Endothelial cell of umbilical vein (primary cell): ENCODE measurements at places on chromosomes 12 and 14. TPM values are rescaled to one million over a fixed set of nuclear protein-coding genes. Genes with fewer than 3 reads are reported as not detected.

GRCh38 chr14:23171222-23171975, 12.1 kb downstream of the SLC7A8 start:
- DNase-seq: no peak

DNA sequence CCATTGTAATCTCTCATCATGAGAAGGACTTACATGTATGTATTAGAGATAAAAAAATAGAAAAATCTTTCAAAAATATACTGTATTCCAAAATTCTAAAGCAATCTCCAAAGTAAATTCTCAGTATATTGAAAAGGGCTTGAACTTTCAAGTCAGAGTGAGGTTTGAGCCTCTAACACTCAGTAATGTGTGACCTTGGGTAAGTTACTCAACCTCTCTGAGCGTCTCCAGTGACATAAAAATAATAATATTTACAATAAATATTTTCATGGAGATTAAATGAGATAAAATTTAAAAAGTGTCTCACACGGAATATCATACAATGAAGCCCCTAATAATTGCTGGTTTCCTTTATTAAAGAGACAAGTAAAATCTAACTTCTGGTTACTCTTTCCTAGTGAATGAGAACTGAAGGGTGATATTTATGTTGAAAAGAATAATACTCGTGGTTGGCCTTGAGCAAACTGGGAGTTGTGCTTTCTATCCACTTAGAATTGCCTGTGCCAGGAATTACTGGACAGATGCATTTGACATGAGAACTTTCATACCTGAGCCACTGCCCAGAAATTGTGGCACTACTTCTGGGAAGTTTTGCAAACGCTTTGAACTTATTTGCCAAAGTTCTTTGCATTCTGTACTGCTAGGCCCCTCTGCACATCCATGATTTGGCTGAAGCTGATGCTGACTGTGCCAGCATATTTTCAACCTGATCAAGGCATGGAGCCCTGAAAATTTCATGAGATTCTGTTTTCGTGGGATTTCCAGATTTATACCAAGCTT, 933.7 kb downstream of the GALC start:
- no peak for DNase-seq

- DNase-seq: peak; percentile 87
Measured at GRCh38 chr12:91877022-91877421, 268.6 kb downstream of the BTG1 start.

Gene CCDC38
- not detected in 2 replicates for polyA plus RNA-seq

Gene ERBB3
- polyA plus RNA-seq: 0.08 and 1.5 TPM in 2 replicates

- DNase-seq: no peak
Measured at GRCh38 chr12:32587581-32588495, 91.3 kb upstream of the DNM1L start.

Gene HCAR3
- polyA plus RNA-seq: 0.05 and 0.06 TPM in 2 replicates

DNA sequence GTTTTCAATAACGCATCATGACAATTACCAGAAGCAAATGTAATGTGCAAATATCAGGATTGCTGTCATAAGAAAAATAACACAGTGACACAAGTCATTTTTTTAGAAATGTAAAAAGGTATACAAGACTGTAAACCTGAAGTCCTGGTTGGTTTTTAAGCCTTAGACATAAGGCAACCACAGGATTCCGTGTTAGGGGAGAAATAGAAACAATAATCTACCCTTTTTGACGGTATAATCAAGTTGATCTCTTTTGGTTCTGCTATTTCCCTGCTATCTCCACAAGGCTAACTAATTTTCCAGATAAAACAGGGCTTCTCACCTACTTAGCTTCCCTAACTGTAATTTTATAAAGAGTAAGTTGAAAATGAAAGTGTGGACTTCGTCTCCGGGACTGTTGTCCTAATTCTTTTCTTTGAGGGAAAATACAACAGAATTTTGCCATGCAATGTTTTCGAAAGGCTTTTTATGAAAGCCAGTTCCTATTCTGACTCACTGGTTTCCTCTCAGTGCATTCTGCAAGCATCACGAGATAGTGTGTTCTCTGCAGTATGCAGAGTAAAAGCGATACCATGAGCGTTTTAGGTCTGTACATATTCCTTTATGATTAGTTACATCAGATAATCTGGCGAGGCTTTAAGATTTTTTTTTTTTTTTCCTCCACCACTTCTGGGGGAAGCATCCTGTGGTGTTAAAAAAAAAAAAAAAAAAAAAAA, 10.6 kb downstream of the MYO1H start:
- DNase-seq: peak; percentile 47

Gene CNTN1
- polyA plus RNA-seq: 0.02 TPM in 1 of 2 replicates, not detected in the other

- peak; percentile 49 for DNase-seq
Measured at GRCh38 chr14:95174184-95174792, 17.0 kb upstream of the DICER1 start.

Gene KRT75
- polyA plus RNA-seq: not detected in 2 replicates

Gene BAZ1A
- 11.8 and 15.2 TPM in 2 replicates for polyA plus RNA-seq

DNA sequence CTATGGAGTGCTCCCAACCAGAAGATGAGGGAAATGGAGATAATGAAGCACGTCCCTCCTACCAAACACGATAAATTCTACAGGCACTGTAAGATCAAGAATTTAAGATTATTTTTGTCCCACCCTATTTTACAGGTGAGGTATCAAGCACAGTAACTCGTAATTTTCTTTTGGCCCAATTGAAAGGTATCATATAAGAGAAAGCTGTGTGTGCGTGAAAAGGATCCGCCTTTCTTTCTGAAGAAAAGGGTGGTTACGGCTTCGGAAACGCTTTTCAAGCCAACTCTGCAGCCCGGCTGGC, 733 bp upstream of the KLHDC2 start:
- DNase-seq: no peak

DNA sequence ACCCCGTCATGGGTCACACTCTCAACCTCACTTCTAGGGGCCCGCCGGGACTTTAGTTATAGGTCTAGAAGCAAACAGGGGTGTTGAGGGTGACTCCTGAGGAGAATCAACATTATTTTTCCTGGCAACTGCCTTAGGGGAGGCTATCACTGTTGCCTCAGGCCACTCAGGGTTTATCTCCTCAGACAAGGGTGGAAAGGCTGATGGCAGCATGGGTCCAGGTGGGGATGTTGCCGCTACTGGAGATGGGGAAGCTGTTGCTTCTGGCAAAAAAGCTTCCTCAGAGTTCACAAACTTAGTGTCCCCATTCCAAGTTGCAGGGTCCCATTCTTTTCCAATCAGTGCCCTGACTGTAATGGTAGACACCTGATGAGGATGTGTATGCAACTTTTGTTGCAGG, 467.4 kb upstream of the RGS6 start:
- DNase-seq: no peak

- no peak for DNase-seq
Measured at GRCh38 chr12:44510510-44510909, 365.6 kb downstream of the NELL2 start.

DNA sequence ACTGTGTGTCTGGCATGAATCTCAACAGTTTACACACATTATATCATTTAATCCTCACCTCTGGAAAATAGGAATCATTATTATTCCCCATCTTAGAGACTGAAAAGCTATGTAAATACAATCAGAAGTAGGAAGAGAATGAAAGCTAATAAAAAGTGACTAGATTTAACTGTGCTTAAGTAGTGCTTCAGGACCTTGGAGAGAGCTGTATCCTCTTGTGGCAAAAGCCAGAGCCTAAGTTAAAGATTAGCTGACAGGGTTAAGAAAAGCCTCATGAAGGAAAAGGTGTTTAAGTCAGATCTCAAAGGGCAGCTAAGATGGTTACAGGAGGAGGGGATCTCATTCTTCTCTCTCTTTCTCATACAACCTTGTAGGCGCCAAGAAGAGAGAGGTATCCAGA, 65.3 kb upstream of the TMEM233 start:
- DNase-seq: no peak

GRCh38 chr12:119444462-119445044, 110.0 kb downstream of the CCDC60 start:
- DNase-seq: peak; percentile 28

DNA sequence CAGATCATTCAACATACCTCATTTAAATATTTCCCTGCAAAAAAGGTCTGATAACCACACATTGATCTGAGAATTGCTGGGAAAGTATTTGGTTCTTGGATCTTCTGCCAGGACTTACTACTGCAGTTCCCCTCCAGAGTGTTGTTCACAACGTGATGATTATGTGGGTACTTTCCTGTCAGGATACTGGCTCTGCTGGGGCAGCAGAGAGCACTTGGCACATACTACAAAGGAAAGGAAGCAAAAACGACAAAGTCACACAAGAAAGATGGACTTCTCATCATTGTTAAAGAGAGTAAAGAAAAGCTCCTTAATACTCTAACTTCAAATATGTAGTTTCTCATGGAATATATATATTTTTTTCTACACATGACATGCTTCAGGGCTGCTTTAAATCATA, 11.5 kb downstream of the GNS start:
- peak; percentile 81 for DNase-seq

DNA sequence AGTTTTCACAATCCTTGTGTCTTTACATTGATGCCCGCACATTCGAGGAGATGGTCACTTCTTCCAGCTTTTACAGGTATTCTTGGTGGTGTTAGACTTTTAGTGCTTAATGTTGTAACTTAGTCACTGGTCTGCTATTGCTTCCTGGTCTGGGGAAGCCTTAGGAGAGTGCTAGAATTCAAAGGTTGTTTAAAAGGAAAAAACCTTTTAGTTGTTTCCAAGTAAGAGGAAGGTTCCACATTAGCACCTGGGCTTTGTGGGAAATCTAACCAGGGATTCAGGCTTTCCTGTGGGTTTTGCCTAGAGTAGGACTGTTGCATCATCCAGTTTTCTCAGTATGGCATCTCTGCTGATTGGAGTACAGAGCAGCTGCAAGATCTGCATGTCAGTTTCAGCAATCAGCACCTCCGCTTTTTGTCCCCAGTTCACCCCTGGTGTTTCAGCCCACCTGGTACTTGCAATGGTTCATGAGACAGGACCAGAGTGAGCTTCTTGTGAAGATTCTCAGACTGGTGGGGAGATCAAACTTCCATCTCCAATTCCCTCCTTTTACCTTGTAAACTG, 44.0 kb upstream of the PLBD1 start:
- no peak for DNase-seq

DNA sequence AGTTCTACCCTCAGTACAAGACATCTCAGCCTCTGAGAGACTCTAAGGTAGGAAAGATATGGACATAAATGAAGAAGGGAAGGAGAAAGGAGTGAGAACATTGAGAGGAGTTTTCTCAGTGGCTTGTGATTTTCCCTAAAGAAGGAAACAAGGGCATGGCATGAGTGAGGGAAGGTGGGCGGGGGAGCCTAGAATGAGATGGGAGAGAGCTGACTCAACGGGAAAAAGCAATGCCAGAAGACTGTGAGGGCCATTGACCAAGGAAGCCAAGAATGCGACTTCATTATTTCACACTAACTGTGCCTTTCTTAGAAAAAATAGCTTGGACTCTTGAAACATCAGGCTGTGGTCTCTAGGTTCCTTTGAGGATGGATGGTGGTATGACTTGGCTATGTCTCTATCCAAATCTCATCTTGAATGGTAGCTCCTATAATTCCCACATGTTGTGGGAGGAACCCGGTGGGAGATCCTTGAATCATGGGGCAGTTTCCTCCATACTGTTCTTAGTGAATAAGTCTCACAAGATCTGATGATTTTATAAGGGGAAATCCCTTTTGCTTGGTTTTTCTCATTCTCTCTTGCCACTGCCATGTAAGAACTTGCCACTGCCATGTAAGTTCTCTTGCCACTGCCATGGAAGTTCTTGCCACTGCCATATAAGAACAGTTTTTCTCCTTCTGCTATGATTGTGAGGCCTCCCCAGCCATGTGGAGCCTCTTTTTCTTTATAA, 279.6 kb downstream of the NUAK1 start:
- DNase-seq: no peak

DNA sequence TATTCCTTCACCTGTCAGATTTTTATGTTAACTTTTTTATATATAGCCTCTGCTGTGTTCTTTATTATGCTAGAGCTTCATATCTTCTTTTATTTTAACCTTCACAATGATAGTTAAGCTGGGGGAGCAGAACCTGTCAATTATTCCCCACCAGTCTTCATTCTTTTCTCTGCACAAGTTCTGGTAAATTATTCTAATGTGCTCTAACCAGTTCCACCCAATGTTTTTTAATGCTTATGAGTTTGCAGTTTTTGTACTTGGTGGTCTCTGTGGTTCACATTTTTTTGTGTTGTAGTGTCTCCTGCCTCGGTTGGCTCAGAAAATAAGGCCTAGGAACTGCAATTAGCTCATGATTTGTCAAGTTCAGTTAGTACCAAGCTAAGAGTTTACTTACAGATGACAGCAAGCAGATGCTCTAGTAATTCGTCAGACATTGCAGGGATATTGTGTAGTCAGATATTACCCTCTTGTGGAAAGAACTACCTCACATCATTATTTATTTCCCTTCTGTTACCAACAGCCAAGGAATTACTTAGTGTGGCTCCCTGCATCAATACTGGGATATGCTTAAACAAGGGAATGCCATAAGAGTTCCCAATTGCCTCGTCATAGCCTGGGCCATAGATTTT, 14.5 kb downstream of the DYRK2 start:
- DNase-seq: no peak

DNA sequence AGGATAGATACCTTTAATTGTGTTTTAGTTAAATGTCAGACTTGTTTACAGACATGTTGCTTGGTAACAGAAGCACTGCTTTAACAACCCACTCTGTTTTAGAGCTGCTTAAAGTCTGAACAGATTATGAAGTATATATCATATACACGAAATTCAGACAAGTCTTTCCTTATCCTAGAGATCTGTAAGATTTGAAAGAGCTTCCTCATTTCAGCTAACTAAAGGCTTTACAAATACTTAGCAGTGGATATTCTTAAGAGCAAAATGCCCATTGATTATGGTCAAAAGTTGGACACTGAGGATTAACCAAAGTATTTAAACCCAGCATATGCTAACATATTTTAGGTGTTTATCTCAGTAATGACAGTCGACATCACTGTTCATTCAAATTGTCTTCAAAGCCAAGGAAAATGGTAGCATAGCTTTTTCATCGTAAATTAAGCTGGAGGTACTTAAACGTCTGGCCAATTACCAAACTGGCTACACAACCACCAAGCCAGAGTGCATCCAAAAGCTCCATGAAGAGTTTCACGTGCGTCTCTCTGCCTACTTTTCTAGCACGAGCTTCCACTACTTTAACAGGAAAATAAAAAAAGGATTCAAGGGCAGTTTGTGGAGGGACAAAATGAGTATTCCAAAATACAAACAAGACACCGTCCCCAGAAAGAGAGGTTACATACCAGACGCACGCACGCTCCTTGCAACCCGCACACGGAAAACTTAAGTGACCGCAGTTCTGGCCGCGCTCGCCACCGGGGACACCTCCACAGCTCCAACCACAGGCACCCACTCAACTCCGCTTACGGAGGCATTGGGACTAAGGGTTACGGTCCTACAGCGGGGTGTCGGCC, 565 bp downstream of the CEP83 start:
- no peak for DNase-seq
